Left ventricle myocardium superior (tissue), 1 donor: ENCODE measurements at places on chromosomes 4 and X. TPM values are rescaled to one million over a fixed set of nuclear protein-coding genes. Genes with fewer than 3 reads are reported as not detected.

DNA sequence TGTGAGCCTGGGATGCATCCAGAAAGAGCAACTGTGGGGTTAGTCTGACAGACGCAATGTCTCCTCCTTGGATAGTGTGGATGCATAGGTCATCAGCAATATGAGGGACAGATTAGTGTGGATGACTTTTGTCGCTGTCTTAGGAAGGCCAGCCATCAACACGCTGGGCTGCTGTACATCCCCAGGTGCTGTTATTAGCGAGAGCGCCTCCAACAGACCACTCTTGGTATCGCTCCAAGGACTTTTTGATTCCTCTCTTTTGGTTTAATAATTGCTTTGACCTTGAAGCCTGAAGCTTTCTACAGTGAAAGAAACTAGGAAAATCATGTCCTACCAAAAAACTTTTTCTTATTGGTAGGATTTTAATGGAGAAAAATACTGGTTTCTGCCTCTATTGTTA, 76.7 kb downstream of the TMEM131L start:
- DNase-seq, result no peak

DNA sequence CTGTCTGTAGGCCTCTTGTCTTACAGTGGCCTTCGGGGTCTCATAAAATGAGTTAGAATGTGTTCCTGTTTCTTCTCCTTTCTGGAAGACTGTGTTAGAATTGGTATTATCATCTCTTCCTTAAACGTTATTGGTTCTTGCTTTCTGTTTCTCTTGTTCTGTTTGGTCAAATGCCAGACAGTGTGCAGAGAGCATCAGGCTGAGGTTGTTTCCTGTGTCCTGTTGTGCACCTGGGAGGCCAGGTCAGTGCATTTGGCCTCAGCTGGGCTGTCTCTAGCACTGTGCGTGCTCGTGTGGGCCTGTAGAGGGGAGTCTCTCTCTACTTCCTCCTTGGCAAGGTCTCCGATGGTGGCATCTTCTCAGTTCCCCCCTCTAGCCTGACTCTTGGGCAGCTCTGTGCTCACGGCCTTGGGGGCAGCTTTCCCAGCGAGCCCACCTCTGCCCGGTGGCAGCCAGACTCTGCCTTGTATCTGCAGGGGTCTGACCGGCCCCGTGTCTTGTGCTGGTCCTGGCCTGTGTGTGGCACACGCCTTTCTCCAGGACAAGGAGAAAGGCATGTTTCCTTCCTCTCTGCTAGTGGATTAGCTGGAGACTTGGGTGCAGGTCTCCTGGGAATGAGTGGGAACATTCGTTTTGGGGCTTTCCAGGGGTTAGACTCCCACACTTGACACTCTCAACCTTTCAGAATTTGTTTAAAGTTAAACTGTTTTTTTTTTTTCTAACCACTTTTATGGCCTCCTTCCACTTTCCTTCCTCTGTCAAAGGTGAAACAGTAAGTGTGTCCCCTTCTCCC, 62.3 kb downstream of the FAM193A start:
- no peak for DNase-seq

GRCh38 chr4:8732092-8732491, 139.5 kb downstream of the CPZ start:
- DNase-seq, result no peak

- DNase-seq, result peak; percentile 84
Measured at GRCh38 chr4:54228056-54228527, 1.0 kb upstream of the PDGFRA start.

DNA sequence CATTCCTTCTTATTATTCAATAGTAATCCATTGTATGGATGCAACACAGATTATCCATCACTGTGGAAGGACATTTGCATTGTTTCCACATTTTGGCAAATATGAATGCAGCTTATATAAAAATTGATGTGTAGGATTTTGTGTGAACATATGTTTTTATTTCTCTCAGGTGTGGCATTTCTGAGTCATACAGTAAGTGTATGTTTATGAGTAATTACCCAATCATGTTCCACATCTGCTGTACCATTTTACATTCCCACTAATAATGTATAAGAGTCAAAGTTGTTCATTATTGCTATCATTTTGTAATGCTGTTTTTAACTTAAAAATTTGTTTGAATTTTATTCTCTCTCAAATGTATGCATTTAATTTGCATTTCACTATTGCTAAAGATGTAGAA, 25.5 kb downstream of the MAGEA4 start:
- no peak for DNase-seq

Gene CSN1S1
- not detected for total RNA-seq

Gene PHOX2B
- not detected for total RNA-seq

DNA sequence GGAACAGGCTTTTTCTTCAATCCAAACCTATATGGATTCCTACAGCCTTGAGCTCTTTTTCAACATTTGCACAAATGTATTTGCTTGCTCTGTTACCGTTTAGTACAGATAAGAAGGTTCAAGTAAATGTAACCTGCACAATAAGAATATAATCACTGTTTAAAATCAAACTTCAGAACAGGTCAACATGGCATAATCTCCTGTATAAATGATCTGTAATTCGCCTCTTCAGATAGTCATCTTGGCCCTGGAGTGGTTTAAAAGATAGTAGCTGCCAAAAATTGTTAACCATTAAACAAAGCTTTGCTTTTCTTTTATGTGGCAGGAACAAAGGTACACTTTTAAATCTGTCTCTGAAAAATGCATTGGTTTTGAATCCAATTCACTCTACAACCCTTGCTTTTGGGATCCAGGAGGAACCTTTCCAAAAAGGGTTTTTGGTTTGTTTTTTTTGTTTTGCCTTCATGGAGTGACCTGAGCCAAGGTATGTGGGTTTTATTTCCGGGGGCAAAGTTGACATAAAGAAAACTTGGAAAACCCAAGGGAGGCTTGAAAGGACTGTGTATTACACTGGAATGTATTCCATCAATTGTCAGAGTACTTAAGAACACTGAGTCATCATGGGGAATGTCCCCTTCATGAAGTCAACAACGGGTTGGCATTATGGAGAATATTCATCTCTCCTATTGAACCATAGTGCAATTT, 210.4 kb upstream of the HCCS start:
- DNase-seq, result no peak

Gene CXorf49
- total RNA-seq, result not detected

Gene GUCY1B1
- 31.3 TPM for total RNA-seq

Gene EXOC1
- 18.7 TPM for total RNA-seq

DNA sequence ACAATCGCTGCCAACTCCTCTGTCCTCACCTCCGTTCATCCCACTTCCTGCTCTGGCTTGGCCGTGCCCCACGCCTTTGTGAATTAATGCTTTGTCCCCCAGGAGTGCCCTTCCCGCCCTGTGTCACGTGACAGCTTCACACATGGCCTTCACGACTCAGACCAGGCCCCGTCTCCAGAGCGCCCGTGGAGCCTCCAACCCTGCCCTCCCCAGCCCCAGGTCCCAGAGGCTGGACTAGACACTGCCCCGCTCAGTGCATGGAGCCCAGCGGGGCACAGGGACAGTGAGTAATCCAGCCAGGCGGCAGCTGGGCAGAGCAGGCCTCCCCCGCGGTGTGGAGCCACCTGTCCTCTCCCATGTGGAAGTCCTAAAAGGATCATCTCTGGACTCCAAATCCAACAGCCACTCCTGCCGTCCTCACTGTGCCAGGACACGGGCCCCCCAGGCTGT, 7.4 kb downstream of the ADRA2C start:
- peak; percentile 22 for DNase-seq

DNA sequence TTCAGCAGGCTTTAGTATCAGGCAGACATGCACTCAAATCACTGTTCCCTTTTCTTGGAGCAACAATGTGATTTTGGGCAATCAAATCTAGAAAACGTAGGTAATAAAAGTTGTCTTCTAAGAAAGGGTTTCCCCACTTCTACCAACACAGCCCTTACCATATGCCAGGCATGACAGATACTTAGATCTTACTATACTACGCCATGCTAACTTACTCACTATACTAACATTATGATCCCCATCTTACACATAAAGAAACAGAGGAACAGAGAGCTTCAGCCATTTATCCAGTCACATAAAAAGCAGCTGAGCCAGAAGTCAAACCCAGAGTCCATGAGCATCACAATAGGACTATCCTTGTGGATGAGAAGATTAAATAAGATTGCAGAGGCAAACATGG, 9.2 kb downstream of the TXK start:
- DNase-seq, result no peak

- DNase-seq, result no peak
Measured at GRCh38 chr4:84938316-84938715, 28.2 kb downstream of the WDFY3 start.

DNA sequence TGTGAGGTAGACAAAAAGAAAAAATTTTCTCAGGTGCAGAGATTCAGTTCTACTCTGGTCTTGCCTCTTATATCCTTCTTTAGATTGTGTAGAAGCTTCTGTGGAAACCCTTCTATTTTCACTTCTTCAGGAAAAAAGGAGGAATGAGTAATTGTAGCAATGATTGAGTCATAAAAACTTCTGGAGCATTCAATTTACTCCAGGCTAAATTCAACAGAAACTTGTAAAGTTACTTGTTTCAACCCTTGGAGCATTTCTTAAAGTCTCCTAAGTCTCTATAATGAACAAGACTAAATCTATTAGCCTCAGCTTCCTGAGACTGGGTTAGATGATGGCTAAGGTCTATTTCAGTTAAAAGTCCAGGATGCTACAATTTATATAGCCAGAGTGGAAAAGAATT, 29.9 kb downstream of the BOD1L1 start:
- no peak for DNase-seq

DNA sequence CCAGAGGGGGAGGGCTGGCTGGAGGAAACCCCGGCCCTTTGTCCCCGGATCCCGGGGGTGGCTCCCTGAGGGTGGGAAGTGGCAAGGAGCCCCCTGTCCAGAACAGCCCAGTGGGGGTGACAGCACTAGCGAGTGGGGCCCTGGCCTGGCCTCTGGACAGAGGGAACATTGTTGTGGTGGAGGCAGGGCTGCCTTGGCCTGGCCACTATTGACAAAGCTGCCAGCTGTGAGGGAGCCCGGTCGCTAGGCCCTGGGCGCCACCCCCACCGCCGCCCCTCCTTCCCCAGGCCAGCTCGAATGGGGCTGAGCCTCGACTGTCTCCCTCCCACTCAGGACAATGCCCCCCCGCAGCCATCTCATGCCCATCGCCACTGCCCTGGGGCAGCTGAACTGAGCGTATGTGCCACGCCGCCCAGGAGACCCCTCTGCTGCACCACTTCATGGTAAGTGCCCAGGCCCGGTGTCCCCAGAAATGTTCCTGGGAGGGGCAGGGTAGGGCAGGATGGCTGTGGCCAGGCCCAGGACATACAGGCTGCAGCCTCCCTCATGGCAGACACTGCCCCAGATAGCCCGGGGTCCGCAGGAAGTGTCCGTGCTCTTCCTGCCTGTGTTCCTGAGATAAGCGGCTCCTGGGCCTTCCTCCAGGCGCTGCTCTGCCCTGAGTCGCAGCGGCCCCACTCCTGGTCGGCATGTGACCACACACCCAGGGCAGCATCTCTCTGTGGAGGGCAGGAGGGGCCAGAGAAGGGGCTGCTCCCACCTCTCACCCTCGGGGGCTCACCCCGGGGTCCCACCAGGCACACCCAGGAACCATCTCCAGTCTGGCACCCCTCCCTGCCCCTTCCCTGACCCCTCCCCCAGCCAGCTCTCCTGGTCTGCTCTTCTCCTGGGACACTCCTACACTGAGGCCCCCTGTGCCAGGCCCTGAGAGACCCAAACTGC, 1.4 kb downstream of the PLXNB3 start:
- DNase-seq, result no peak

- DNase-seq, result no peak
Measured at GRCh38 chrX:46382595-46382994, 162.6 kb downstream of the ZNF674 start.

- no peak for DNase-seq
Measured at GRCh38 chr4:14177987-14178386, 550.5 kb upstream of the BOD1L1 start.

Gene P2RY10
- 0.20 TPM for total RNA-seq

Gene RHOXF2
- total RNA-seq, result not detected

DNA sequence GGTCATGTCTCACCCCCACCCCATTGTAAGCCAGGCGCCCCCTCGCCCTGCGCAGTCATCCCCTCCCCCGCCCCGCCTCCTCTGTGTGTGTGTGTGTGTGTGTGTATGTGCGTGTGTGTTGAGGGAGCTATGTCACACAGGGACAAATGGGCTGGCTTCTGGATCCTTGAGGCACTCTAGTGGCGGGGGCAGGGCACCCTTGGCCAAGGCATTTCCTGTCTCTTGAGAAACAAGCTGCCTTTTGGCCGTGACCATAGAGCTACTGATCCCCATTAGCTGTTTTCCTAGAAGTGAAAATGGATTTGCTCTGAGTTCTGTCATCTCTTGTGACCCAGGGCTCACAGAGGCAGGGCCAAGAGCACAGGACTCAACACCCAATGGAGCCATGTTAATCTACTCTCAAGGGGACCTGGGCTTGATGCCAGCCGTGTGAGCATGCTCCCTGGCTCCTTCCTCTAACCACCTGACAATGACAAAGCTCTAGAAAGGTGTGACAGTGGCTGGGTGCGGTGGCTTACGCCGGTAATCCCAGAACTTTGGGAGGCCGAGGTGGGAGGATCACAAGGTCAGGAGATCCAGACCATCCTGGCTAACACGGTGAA, 162.5 kb upstream of the BCOR start:
- DNase-seq, result peak; percentile 45

- no peak for DNase-seq
Measured at GRCh38 chr4:149403081-149403480, 412.6 kb downstream of the IQCM start.

DNA sequence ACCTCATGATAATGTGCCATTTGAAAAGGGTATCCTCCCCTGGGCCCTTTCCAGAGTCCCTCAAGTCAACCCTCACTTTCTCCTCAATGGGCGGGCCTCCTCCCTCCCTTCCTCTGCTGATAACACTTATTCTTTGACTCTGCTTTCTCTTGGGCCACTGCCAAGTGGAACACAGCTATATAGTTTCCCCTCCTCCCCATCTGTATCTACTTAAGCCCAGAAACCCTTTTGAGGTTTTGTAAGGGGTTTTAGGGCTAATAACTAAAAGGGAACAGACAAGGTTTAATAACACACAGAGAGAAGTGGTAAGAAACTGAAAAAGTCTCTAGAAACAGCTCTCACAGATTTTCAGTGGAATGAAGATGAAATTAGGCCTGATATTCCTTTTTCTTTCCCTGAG, 116.7 kb downstream of the GPC3 start:
- no peak for DNase-seq

DNA sequence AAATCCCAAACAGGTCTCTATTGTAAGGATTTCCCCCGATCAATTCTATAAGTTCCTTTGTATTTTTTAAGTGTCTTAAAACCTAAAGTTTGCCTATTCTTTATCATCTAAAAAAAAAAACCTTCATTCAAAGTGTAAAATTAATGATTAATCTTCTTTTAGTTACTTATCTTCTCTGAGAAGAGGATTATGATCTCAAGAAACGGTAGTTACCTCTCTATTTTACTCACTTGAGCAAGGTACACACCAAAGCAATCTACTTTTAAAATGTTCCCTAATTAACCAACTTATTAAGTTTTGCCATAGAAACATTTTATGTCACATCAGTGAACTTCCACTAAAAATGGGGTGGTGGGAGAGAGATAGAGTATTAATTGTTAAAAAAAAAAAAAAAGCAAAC, 15.2 kb upstream of the GALNT7 start:
- no peak for DNase-seq

DNA sequence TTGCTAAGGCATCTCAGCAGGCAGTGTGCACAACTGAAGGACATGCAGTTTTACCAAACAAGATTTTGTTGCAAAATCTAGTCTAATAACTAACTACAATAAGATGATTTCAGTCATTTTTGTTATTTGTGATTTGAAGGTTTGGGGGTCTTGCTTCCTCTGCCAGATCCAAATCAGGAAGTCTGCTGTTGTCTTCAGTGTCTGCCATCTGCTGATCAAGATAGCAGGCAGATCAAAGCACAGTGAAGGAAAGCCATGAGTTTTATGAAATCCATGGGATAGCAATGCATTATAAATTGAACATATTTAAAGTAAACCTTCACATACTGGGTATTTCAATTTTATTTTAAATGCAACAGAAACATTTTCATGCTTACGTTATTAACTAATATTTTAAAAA, 169.1 kb upstream of the ETNPPL start:
- no peak for DNase-seq
